ENCODE measurements at places on chromosomes 6 and 20.
A peak's percentile ranks its signal among the peaks of the same experiment; 100 is the strongest.

- no peak for DNase-seq
Observed at GRCh38 chr20:56859039-56859800, 230.1 kb downstream of the TFAP2C start.

- no peak for DNase-seq
Observed at GRCh38 chr20:50831622-50832021, 36.8 kb downstream of the BCAS4 start.

GRCh38 chr6:8865451-8865850, 430.1 kb upstream of the SLC35B3 start:
- DNase-seq = no peak

GRCh38 chr6:107439406-107439805, 20.0 kb downstream of the PDSS2 start:
- DNase-seq = no peak

- DNase-seq = no peak
Observed at GRCh38 chr6:129750360-129750759, 40.4 kb upstream of the ARHGAP18 start.

DNA sequence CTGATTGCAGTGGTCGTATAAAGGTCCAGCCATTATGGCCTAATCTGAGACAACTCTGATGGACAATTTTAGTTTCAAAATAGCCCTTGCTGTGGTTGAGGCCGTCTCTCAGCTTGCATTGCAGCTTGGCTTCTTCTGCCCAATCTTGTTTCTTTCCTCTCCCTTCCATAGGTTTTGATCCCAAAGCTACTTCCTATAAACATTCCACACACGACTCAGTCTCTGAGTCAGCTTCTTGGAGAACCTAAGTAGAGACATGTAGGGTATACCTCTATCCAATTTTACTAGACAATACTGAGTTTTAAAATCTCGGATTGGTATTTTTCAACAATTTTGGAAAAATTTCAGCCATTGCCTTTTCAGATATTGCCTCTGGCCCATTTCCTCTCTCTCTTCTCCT, 13.4 kb downstream of the IYD start:
- DNase-seq = no peak

GRCh38 chr20:23363257-23363649, 1.3 kb downstream of the GZF1 start:
- DNase-seq = no peak

DNA sequence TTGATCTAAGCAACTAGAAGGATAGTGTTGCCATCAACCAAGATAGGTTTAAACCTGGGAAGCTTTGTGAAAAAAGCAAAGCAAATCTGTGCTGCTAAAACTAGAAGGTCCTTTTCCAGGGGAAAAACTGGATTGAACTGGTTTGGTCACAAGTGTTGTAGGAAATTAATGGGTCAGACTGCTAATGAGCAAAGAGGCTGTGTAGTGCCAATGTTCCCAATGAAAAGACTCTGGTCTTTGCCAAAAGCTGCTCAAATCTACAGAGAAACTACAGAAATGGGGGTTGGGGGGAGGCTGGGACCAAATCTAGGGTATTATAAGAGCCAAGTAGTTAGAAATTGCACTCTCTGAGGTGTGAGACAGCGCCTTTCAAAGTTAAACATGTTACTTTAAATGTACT, 85.0 kb downstream of the PLCG1 start:
- no peak for DNase-seq

- DNase-seq = no peak
Observed at GRCh38 chr20:44029848-44030230, 115.2 kb downstream of the TOX2 start.

GRCh38 chr6:134035823-134036296, 16.6 kb downstream of the SLC2A12 start:
- peak; percentile 83 for DNase-seq

- no peak for DNase-seq
Observed at GRCh38 chr20:23403751-23404150, 17.5 kb downstream of the NAPB start.

GRCh38 chr6:44804016-44804415, 416.5 kb downstream of the CDC5L start:
- DNase-seq = no peak

- no peak for DNase-seq
Observed at GRCh38 chr6:11918739-11919605, 93.1 kb upstream of the HIVEP1 start.

DNA sequence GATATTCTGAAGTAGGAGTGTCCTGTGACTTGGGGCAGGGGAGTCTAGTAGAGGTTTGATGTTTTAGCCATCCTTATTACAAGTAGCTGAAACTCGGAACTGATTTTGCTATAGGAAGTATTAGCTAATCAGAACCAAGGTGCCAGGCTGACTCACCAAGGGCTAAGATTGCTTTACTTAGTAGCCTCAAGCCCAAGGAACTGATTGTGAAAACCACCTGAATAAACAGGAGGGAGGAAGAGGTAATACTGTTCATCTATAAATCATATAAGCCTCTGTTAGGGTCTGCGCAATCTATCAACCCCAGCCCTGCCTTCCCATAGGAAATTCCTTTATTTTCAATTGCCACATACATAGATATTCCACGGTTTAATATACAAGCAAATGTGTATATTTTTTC, 54.4 kb downstream of the GNAS start:
- DNase-seq = no peak

GRCh38 chr6:139124887-139125672, 9.8 kb upstream of the HECA start:
- peak; percentile 39 for DNase-seq

GRCh38 chr6:118101831-118102345, 194.8 kb downstream of the SLC35F1 start:
- DNase-seq = no peak

DNA sequence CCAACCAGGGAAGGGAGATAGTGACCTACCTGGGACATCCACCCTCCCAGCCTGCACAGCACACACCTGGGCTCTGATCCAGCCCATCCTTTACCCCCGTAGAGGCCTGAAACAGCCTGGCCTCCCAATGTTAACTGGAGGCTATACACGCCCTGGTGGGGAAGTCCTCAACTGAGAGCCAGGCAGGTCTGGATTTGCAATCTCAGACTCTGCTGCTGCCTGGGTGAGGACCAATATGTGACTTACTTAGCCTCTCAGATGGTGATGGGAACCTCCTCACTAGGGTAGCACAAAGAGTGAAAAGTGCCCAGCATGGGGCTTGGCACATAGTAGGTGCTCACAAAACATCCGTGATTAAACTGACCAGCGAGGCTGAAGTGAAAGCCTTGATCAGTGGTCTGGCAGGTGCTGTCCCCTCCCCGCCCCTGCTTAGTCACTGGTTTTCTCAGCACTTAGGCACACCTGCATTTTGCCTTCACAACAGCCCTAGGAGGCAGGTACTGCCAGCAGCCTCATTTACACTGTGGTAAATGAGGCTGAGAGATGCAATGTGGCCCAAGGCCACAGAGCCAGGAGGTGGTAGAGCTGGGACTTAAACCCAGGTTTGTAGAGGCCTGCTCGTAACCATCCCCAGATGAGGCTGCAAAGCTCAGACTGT, 12.4 kb downstream of the PEDS1 start:
- DNase-seq = no peak

DNA sequence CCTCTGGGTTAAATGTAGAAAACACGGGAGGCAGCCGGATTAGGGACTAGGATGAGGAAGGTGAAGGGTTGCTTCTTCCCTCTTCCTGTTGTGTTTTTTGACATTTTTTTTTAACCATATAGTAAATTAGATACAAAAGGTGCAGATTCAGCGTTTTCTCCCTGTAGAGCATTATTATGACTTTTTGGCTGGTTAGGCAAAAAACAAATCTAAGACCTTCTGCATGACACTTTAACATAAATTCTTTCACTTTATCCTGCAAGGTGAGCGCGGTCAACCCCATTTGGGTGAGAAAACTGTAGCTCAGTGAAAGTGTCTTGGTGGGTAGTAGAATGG, 1.3 kb downstream of the SLC16A10 start:
- DNase-seq = no peak

- no peak for DNase-seq
Observed at GRCh38 chr6:141752677-141753076, 380.0 kb upstream of the GJE1 start.

GRCh38 chr6:156102129-156102528, 646.5 kb upstream of the NOX3 start:
- peak; percentile 10 for DNase-seq

DNA sequence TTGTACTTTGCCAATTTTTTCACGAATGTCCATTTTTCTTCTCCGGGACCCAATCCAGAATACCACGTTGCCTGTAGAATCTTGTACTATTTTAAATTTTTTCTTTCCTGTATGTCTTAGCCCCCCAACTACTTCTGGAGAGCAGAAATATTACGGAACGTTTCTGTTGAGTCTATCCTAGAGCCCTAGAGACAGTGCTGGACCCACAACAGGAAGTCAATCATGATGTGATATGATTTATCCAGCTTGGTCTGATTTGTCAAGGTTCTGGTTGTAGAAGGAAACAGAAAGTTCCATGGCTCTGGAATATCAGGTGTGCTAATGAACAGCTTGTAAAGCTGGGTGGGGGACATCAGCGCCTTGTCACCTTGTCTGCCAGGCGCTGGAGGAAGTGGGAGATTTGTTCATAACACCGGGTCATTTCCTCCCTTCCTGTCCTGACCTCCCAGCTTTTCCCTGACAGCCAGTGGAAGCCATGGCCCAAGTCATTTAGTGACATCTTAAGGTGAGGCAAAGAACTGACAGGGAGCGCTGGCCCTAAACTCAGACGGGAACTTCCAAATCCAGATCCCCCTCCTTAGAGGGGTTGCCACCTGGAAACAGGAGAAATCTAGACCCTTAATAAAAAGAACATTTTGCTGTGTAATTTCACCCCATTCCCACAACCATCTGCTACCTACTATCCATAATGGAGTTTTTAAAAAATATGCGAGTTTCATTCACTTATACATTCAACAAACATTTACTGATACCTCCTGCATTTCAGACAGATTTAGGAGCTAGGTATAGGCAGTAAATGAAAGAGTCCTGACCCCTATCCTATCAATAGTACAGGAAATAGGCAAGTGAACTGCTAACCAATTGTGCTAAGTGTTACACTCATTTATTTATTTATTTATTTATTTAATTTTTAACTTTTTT, 130.5 kb downstream of the ZFP64 start:
- peak; percentile 38 for DNase-seq

DNA sequence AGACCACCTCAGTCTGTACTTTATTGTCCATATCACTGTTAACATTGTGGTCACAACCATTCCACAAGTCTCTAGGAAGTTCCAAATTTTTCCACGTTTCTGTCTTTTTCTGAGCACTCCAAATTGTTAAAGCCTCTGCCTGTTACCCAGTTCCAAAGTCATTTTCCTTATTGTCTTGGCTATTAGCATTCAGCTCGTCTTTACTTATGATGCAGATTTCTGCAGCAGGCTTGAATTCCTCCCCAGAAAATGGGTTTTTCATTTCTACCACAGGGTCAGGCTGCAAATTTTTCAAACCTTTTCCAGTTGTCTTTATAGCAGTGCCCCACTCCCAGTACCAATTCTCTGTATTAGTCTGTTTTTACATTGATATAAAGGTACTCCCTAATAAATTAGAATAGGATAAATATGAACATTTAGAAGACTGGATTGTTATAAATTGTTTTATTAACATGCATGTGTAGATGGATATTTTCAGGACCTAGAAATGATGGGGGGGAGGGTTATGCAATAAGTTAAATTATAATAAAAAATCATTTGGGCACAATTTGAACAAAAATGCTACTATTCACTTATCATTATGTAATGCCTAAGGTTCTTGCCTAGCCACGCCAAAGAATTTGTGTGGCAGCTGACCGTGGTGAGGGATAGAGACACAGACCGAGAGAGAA, 595.3 kb upstream of the ADGRB3 start:
- no peak for DNase-seq

DNA sequence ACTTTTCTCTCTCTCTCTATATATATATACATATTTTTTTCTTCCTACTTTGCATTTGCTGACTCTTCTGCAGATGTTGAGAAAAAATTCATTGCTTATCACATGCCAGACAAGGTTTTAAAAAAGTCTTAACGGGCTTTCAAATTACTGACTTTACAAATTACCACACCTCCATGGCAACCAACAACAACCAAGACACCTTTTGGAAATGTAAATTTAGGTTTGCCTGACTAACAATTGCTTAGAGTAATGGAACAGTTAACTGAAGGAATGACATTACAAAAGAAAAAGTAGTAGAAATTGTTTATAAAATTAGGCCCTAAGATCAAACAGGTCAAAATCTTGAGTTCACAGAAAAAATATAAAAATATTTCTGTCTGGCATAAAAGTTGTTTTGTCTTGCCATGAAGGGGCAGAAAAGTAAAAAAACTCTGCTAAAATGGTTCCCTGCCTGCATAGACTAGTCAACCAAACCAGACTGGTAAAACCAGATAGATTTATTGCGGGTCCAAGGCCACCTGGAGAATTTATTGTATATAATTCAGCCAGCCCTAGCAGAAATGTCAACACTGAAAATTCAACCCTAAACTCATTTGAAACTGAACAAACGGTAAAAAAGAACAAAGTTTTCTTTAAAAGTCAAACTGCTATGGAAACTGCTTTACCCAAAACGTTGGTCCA, 92.8 kb upstream of the FRMD1 start:
- DNase-seq = no peak

DNA sequence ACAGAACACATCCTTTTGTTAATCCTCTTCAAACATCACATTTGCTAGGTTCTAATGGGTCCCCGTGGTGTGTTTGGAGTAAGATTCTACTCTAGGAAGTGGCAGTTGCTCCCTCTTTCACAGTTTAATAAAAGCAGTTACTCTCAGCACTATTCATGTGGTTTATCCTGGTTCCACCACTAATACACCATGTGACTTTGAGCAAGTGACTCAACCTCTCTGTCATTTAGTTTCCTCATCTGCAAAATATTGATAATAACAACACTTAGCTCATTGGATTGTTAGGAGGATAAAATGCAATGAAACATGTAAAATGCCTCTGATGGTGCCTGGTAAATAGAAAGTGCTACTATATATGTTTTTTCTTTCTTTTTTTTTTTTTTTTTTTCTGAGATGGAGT, 488.0 kb upstream of the NOX3 start:
- DNase-seq = no peak

- DNase-seq = no peak
Observed at GRCh38 chr6:71347119-71347518, 58.5 kb downstream of the OGFRL1 start.
